ENCODE measurements at places on chromosomes 2 and 18.

GRCh38 chr2:216292886-216293301 is 79.4 kb downstream of the MARCHF4 start:
- no peak for DNase-seq

- no peak for DNase-seq
Measured at GRCh38 chr18:74508821-74509225, 12.7 kb downstream of the CNDP2 start.

DNA sequence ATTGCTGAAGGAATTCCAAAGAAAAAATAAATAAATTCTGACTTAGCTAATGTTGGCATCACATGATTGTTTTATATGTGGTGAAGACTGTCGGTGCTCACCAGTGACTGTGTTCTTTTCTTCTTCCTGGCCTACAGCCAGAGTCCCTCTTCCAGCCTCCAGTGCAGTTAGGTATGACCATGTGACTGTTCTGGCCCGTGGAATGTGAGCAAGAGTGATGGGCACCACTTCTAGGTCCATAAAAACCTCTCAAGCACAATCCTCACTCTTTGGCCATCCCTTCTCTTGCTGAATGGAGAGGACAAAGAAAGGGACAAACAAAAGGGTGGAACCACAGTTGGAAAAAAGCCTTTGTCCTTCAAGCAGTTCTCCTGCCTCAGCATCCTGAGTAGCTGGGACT is 39.0 kb upstream of the BMPR2 start:
- DNase-seq: no peak

GRCh38 chr18:79625195-79625923 is 54.2 kb upstream of the CTDP1 start:
- peak; percentile 70 for DNase-seq

DNA sequence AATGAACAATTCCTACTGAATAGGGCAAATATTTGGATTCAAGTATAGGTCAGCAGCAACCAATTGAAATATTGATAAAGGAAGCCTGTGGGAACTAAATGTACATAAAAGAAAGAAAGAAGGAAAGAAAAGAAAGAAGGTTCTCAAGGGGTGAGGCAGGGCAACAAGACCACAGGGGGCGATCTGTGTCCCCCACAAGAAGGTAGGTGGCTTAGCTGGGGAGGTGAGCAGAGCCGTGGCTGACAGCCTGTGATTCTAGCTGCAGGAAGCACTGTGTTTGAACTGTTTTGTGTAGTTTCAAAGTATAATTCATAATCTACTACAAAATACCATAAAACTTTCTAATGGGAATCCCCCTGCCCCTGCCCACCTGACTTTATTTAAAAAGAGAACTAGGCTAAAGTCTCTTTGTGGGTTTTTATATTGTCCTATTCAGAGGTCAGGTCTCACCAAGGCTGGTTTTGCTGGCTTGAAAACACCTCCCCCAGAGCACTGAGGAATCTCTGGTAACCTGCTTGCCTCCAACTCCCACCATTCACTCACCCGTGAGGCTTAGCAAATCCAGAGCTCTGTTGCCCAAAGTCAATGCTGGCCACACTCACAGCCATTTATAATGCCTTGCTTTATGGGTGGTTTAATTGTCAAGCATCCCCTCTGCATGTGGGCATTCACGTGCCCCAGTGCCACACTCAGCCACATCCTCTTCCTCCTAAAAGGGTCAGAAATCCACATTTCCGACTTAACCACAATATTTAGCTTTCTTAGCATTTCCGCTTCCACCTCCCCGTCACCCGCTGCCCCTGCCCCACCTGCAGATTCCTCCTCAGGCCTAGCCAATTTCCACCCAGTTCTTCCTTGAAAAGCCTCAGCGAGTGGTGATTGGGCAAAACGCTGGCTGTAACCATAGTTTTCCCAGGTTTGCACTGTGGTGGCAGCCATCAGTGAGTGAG is 36.4 kb upstream of the LMAN1 start:
- DNase-seq: no peak

- peak; percentile 30 for DNase-seq
Measured at GRCh38 chr18:14086458-14087231, 45.6 kb downstream of the ZNF519 start.

- DNase-seq: no peak
Measured at GRCh38 chr2:204871231-204871953, 326.1 kb downstream of the PARD3B start.

- DNase-seq: no peak
Measured at GRCh38 chr2:238790126-238790832, 57.6 kb upstream of the TWIST2 start.

DNA sequence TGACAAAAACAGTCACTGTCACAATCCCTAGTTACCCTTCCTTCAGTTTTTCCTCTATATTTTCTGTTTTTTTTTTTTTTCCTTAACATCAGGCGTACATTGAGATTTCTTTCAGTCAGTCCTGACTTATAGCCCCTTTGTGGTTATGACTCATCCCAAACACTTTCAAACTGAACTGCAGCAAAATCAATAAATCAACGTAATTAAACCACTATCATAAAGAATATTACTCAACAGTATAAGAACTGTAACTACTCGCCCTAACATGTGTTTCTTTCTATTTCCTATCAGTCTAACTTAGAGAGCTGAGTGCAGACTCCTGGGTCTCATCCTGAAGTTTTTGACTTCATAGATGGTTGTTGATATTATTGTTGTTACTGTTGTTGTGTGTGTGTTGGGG is 523.5 kb downstream of the LRRTM4 start:
- no peak for DNase-seq

- DNase-seq: no peak
Measured at GRCh38 chr18:74450626-74451025, 6.5 kb downstream of the DIPK1C start.

DNA sequence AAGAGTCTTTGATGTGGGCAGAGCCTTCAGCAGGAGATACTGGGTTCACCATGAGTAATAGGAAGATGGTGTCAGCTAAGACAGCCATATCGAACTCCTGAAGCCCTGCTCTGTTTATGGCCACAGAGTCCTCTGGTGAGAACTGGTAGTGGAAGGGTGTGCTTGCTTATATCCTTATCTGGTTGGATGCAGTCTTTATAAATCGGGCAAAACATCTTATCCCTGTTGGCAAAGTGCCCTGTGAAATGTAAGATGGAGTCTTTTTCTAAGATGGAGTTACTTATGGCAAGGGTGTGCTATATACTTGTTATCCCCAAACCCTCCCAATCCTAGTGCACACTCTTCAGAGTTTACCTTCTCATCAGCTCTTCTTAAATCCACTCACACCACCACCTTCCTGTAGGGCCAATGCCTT is 190.8 kb upstream of the PARD3B start:
- DNase-seq: no peak

DNA sequence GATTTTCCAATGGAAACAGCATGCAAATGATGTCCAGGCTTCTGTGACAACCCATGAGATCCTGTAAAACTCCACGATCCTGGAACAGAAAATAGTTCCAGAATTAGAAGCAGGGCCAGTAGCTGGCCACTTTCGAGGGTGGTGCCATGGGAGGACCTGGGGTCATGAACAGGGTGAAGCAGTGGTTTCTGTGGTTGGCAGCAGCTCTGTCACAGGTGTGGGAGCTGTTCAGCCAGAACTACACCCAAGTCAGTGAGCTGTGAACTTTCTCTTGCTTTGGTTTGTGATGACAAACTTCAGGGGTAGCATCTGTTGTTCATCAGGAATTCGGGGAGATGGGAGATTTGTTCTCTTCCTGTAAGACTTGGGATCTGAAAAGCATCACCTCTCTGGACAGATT is 314.4 kb upstream of the NT5C1B start:
- no peak for DNase-seq

DNA sequence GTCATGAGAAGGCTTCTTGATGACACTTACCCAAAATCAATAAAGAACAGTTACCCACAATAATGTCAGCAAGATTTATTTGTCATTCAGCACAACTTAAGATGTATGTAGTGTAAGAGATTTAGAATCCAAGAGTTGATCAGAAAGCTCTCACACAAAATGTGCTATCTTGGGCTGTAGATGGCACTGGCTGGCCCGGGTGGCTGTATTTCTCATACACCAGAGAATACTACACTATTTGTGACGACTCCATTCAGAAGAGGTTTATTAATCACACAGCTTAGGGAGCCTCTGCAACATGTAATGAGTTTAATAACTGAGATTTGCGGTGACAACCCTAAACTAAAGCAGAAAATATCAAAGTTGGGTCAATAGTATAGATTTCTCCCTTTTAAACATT is 530.4 kb upstream of the KLHL29 start:
- DNase-seq: no peak

DNA sequence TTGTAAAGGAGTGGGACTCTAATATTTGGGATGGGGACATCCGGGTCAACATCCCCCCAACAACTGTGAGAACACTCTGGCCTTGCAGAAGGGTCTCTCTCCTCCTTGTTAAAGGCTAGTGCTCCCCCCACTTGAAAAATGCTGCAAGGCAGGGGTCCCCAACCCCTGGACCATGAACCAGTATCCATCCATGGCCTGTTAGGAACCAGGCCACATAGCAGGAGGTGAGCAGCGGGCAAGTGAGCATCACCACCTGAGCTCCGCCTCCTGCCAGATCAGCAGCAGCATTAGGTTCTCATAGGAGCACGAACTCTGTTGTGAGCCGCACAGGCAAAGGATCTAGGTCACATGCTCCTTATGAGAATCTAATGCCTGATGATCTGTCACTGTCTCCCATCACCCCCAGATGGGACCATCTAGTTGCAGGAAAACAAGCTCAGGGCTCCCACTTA is 243.9 kb upstream of the ID2 start:
- DNase-seq: no peak

All from germinal center (tissue), 1 donor.